ENCODE measurements at places on chromosomes 1 and 21.

GRCh38 chr1:237482777-237483176, 407.9 kb downstream of the ZP4 start:
- H3K4me1 ChIP-seq: no peaks in the 10 kb centered on the region
- no peaks in the 10 kb centered on the region for H3K36me3 ChIP-seq
- no peak overlapping the region for H3K4me3 ChIP-seq
- no peak for DNase-seq
- H3K27me3 ChIP-seq: no peaks in the 10 kb centered on the region
- H3K27ac ChIP-seq: no peak overlapping the region

- no peaks in the 10 kb centered on the region for H3K27me3 ChIP-seq
- H3K36me3 ChIP-seq: no peaks in the 10 kb centered on the region
- H3K4me3 ChIP-seq: no peak overlapping the region
- no peak for DNase-seq
- no peaks in the 10 kb centered on the region for H3K4me1 ChIP-seq
Measured at GRCh38 chr1:30728832-30729638, 5.7 kb upstream of the MATN1 start.

DNA sequence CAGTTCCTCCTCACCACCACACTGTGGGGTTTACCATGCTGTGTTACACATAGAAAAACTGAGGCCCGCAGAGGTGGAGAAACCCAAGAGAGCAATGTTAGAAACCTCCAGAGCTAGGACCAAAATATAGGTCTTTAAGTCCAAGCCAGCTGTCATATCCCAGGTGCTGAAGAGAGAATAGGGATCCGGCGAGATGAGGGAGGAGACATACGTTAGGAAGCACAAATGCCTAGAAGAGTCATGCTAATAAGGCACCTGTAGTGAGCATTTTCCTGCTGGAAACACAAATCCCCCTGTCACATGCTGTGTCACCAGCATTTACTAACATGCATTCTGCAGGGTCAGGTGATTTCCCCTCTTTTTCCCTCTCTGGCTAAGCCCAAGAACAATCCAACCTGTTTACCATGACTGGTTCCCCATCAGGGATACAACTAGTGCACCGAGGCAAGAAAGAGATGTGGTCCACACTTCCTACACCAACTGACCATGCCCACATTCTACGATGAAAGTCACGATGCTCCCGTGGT, 168.6 kb upstream of the CAMK1G start:
- H3K4me3 ChIP-seq: no peak overlapping the region
- H3K36me3 ChIP-seq: no peaks in the 10 kb centered on the region
- no peaks in the 10 kb centered on the region for H3K27me3 ChIP-seq
- no peak for DNase-seq
- no peaks in the 10 kb centered on the region for H3K4me1 ChIP-seq
- no peak overlapping the region for H3K27ac ChIP-seq

DNA sequence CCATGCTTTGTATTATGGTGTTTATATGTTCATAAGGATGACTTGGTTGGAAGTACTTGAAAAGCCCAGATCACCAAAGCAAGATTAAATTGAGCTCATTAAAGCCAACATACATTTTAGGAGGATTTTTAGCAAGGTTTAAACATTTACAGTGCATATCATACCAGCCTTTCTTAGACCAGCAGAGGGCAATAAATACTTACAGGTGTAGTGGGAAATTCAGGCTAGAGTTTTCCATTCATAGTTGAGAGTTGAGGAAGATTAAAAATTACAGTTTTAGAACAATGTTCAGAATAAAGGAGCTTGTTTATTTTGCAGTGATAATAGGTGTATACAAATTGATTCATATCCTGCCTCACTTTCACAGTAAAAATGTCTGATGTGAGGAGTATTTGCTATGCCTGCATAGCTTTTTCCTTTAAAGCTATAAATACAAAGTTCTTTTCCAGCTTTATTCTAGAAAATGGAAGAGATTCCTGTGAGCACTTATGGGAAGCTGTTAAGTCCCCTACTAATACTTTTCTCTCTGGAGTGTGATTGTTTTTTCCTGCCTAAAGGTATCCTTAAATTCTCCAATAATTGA, 35.3 kb downstream of the DTL start:
- no peak for DNase-seq
- H3K27me3 ChIP-seq: no peaks in the 10 kb centered on the region
- H3K4me1 ChIP-seq: no peaks in the 10 kb centered on the region
- H3K27ac ChIP-seq: no peak overlapping the region

DNA sequence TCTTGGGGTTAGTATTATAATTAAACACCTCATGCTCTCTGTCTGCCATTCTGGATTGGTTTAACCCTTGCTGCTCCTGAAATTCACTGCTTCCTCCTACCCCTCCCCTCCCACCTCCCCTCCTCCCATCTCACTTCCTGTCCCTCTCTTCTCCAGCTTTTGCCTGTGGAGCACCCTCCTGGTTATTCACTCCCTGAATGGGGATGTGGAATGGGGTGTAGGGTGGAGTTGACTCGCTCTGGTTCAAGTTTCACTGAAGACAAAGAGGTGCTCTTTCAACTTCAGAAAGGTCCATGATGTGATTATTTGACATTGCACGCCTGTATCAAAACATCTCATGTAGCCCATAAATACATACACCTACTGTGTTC, 160.5 kb downstream of the PLXNA2 start:
- H3K36me3 ChIP-seq: no peaks in the 10 kb centered on the region
- H3K4me3 ChIP-seq: no peak overlapping the region
- H3K4me1 ChIP-seq: peaks cover 14% of the 10 kb centered on the region
- H3K27ac ChIP-seq: no peak overlapping the region
- no peak for DNase-seq

- no peaks in the 10 kb centered on the region for H3K27me3 ChIP-seq
- no peak overlapping the region for H3K4me3 ChIP-seq
- no peak overlapping the region for H3K27ac ChIP-seq
- no peak for DNase-seq
- H3K4me1 ChIP-seq: no peaks in the 10 kb centered on the region
Measured at GRCh38 chr1:10726355-10726754, 70.1 kb downstream of the CASZ1 start.

Measured in adrenal gland (tissue), 19 donors.